Ureter (tissue), 1 donor: ENCODE measurements at places on chromosomes 1 and 21. TPM values are rescaled to one million over a fixed set of nuclear protein-coding genes. Genes with fewer than 3 reads are reported as not detected.

COL11A1 gene
- not detected for total RNA-seq

DNA sequence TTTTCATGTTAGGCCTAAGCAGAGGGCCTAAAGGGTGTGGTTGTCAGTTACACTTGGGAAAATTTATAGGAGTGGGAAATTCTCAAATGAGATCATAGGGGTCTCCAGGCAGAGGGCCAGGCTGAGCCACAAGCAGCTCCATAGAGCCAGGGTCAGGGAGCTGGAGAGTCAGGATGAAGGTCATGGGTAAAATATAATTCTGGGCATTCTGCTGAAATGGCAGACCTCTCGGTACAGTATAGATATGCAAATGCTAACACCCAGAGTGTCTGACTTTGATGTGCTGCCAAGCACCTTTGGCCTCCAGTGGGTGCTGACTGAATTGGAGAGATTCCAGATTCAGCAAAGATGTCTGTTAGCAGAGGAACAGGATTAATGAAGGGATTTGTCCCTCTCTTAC is 40.1 kb downstream of the DNM3 start:
- DNase-seq, result no peak

DNA sequence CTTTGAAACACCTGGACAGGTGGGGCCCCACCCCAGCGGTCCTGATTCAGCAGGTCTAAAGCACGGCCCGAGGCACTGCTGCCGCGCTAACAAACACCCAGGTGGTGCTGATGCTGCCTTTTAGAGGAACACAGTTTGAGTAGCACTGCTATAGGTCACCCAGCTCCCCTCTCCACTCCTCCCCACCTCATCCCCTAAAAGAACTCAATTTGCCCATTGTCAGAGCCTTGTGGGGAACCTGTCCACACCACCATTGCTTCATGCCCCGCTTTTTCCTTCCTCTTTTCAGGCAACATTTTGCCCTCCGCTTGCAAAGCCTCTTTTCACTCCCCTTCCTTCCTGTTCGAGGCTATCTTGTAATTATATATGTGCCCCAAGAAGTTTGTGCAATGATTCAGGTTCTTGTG is 26.2 kb upstream of the PADI4 start:
- no peak for DNase-seq

DNA sequence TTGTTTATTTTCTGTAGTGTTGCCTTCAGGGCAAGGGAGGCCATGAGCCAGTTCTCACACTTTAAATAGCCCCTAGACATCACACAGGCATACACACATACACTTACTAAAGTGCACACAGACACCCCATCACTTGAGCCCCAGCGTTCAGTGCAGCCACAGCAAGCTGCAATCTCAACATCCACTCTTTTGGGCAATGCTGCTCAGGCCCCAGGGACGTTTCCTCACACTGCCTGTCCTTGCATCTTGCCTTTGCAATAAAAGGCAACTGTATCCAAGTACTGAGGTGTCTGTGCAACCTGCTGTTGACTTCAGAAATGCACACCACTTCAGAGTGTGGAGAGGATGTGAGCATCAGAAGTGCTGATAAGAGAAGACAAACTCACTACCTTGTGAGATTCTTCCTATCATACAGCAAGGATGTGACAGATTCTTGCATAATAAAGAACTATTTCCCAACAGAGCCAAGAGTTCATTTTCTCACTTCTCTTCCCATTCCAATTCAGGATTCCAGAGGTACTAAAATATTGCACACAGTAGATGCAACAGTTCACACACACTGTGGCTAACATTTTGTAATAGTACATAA is 36.2 kb downstream of the IRF2BP2 start:
- peak; percentile 41 for DNase-seq

DNA sequence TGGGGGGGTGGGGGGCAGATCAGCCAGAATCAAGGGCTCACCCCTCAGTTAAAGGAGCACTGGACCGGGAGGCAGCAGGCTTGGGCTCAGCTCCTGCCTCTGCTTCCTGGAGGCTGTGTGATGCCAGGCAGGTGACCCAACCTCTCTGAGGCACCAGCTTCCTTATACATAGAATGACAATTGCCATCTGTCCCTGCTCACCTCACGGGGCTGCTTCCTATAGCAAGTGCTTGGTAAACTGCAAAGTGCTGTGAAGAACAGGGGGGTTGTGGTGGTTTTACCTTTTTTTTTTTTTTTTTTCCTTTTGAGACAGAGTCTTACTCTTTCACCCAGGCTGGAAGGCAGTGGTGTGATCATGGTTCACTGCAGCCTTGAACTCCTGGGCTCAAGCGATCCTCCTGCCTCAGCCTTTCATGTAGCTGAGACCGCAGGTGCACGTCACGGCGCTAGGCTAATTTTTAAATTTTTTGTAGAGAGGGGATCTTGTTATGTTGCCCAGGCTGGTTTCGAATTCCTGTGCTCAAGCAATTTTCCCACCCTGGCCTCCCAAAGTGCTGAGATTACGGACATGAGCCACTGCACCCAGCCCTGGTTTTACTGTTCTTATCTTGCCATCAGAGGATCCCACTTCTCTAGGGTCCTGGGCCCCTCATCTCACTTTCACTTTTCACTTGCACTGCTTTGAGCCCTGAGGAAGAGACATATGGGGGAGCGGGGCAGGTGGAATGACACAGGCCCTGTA is 11.6 kb downstream of the KCNQ4 start:
- no peak for DNase-seq

ERO1B gene
- total RNA-seq, result 11.8 TPM

KRTAP10-3 gene
- not detected for total RNA-seq

LRRC38 gene
- not detected for total RNA-seq

ZNF672 gene
- 30.1 TPM for total RNA-seq

GRCh38 chr1:38061883-38062328 is 15.3 kb upstream of the POU3F1 start:
- DNase-seq, result no peak

- no peak for DNase-seq
Measured at GRCh38 chr1:210340311-210340710, 11.6 kb downstream of the HHAT start.

GPR157 gene
- total RNA-seq, result 12.2 TPM
